Stimulated activated CD4-positive, alpha-beta T cell treated with anti-CD3 and anti-CD28 coated beads, Interleukin-1b, Interleukin-23, amount 100 ng/mL, for 4 hours (primary cell): ENCODE measurements at places on chromosomes 16 and 17.

- no peak for DNase-seq
These were observed 224.7 kb downstream of the ENGASE start for GRCh38 chr17:79299349-79299748.

DNA sequence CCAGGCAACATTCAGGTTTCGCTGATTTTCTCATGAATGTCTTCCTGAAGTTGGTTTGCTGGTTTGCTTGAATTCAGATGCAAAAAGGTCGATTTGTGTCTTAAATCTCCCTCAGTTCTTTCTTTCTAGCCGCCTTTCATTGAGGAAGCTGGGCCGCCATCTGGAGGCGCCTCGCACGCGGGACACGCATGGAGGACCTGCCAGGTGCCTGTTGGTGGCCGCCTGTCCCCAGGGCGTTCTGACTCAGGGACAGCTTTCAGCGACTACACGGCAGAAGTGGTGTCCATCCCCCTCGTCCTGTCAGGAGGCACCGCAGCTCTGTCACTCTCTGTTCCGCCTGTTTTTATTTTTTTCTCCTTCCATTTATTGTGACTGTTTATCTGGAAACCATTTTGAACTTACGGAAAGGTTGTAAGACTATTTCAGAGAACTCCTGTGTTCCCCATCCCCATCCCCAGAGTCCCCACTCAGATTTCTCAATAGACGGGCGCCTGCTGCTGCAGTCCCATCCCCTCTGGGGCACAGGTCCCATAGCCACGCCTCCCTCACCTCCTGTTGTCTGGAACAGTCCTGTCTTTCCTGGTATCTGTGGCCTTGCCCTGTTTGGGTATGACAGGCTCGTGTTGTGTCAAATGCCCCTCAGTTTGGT is 33.2 kb downstream of the COX4I1 start:
- no peak for DNase-seq

DNA sequence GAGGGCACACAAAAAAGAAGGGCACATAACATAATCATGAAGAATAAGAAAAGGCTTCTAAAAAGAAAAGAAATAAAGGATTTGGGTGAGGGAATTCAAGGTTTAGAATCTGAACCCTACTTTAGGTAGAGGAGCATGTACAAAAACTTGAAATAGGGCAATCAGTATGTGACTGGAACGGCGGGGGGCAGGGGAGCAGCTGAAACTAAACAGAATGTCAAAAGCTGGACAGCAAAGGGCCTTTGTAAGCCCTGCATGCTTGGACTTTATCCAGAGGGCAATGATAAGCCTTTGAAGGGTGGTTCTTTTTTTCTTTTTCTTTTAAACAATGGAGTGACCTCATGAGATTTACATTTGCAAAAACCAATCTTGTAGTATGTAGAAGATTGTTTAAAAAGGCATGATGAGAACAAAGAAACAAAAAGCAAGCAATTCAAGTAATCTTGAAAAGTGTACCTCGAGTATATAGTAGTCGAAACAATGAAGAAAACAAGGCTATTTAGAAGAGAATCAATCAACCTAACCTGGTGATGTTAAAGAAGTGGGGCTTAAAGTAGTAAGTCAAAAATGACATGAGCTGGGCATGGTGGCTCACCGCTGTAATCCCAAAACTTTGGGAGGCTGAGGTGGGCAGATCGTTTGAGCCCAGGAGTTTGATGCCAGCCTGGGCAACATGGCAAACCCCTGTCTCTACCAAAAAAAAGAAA is 46.7 kb upstream of the ANKFY1 start:
- DNase-seq, result no peak

DNA sequence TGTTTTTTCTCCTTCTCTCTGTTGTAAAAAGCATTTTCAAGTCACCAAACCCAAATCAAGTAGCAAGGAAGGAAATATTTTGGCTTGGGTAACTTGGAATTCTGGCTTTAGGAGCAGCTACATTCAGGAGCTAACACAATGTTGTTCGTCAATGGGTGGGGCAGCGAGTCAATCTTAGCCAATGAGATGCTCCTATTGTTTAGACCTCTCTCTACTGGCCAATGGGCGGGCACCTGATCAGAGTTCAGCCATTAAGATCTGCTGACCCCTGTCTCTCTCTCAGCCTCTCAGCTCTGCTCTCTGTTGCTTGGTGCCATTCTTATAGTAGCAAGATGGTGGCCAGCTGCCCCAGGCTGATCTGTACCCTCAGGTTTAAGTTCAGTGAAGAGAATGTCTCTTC is 83.2 kb downstream of the IRX3 start:
- DNase-seq, result no peak

- peak; percentile 32 for DNase-seq
These were observed 858 bp downstream of the MMD start for GRCh38 chr17:55420776-55421178.

DNA sequence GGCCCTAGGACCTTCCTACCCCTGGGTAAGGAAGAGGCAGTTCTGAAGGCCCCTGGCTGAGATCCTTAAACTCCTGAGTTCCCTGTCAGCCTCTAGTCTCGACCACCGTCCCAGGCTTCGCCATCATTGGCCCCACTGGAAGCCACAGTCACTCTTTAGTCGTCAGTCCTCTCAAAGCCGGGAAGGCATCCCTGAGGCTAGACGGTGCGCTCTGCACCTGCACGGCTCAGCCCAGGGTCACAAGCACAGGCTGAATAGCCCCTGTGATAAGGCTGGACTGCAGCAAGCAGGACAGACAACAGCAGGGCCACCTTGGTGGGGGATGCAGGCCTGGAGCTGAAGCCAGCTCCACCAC is 3.3 kb upstream of the HEXIM1 start:
- no peak for DNase-seq

- no peak for DNase-seq
These were observed 16.1 kb upstream of the GPRC5C start for GRCh38 chr17:74415608-74416396.

- DNase-seq, result no peak
These were observed 33.7 kb downstream of the MYO18A start for GRCh38 chr17:29146369-29146972.

DNA sequence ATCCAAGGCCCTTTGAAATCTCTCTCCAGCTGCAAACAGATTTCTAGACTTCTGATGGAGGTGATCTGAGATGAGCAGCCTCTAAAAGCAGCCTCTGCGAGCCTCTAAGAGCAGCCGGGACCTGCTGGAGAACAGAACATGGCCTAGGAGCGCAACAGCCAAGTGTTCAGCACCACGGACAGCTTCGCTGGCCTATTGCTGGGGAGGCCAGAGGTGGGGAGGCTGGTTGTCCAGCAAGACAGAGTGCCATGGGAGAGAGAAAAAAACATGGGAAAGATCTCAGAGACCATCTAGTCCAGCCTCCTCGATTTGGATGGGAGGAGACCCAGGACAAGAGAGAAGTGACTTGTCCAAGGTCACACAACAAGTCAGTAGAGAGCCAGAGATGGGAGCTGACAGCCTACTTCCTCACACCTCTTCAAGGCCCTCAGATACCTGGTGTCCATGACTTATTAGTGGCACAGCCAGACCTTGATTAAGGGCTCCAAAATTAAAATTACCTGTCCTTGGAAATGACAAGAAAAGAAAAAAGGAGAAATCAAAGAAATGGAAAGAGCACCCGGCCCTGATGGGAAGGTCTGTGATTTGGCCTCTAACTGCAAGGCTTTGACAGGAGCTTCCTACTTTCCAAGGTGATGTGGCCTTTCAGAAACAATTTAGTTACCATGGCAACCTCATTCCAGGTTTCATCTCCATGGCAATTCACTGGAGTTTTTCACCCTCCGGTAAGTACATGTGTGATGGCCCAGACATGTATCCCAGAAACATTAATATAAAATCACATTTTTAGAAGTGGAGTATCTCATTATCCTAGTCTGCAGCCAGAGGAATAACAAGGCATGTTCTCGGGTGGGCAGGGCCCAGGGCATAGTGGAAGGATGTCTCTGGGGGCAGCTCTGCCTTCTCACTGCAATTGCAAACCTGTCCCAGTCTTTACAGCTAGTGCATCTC is 14.5 kb downstream of the RPRML start:
- no peak for DNase-seq

GRCh38 chr17:35028531-35029262 is 34.8 kb downstream of the RFFL start:
- DNase-seq, result no peak

- no peak for DNase-seq
These were observed 14.8 kb downstream of the TLE7 start for GRCh38 chr16:71426880-71427615.

- DNase-seq, result no peak
These were observed 95.6 kb upstream of the HLF start for GRCh38 chr17:55168958-55169687.

- DNase-seq, result no peak
These were observed 650 bp downstream of the ATP6V0A1 start for GRCh38 chr17:42459256-42459800.

DNA sequence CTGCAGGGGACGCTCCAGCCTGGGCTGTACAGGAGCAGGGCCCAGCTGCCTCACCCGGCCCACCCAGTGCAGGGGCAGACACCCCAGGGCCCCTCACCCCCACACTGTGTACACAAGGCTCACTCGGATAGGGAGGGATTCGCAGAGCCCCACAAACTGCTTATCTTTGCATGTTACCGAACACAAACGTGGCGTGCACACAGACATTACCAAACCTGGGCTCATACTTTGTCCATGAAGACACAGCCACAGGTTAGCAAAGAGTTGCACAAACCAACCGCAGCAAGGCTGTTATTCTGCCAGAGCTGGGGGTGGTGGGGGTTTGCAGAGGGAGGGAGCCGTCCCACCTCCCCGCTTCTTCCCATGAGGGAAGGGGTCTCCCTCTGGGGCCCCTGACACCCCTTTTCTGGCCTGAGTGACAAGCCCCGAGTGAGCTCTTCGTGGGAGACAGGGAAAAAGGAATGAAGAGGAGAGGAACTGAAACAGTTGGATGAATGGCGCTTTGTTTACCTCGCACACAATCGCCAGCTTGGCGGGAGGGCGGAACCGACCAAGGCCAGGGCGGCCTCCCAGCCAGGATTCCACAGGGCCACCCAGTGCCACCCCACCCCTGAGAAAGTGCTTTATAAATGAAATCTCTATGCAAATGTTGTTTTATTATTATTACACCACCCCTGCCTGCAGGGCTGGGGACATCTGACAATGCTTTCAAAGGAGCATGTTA is 434 bp upstream of the CPSF4L start:
- DNase-seq, result no peak

DNA sequence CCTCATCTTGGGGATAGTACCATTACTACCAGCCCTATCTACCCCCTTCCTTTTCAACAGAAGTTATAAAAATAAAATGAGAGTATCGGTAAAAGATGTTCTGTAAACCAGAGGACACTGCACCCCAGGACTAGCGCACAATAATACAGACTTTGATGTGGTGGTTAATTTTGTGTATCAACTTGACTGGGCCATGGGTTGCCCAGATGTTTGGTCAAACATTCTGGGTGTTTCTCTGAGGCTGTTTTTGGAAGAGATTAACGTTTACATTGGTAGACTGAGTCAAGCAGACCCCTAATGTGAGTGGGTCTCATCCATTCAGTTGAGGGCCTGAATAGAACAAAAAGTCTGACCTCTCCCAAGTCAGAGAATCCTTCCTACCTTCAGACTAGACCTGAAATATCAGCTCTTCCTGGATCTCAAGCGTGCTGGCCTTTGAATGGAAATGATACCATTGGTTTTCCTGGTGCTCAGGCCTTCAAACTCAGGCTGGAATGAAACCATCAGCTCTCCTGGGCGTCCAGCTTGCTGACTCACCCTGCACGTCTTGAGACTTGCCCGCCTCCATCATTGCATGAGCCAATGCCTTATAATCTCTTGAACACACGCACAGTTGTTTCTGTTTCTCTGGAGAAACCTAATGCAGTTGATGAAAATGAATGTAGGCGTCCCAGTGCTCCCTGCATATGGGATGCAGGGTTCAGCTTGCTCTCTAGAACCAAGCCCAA is 10.1 kb downstream of the MRM1 start:
- DNase-seq, result no peak

DNA sequence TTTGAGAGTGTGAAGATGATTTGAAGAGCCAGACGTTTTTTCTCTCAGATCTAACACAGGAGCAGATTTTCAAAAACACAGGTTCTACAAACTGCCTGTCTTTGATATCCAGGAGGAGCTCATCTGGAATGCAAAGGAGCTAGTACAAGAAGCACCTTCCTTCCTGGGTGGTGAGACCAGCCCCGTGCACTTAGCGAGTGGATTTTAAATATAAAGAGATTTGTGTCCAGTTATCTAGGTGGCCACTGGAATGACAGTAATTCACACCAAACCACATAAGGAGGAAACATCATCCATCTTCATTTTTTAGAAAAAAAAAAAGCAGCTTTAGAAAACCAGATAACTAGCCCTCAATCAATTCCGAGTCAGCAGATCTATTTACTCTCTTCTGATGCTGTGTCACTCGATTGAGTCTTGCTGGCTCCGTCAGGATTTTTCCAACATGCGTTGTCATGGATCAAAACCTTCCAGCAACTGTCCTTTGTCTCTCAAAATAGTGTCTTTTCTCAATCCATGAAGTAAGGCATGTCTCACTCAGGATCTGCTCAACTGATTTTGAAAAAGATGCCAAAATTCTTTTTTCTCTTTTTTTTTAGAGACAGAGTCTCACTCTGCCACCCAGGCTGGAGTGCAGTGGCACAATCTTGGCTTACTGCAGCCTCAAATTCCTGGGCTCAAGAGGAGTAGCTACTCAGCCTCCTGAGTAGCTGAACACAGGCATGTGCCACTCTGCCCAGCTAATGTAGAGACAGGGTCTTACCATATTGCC is 451.2 kb upstream of the PSMD7 start:
- DNase-seq, result no peak

- DNase-seq, result no peak
These were observed 59.6 kb downstream of the ANKFY1 start for GRCh38 chr17:4204190-4204589.

DNA sequence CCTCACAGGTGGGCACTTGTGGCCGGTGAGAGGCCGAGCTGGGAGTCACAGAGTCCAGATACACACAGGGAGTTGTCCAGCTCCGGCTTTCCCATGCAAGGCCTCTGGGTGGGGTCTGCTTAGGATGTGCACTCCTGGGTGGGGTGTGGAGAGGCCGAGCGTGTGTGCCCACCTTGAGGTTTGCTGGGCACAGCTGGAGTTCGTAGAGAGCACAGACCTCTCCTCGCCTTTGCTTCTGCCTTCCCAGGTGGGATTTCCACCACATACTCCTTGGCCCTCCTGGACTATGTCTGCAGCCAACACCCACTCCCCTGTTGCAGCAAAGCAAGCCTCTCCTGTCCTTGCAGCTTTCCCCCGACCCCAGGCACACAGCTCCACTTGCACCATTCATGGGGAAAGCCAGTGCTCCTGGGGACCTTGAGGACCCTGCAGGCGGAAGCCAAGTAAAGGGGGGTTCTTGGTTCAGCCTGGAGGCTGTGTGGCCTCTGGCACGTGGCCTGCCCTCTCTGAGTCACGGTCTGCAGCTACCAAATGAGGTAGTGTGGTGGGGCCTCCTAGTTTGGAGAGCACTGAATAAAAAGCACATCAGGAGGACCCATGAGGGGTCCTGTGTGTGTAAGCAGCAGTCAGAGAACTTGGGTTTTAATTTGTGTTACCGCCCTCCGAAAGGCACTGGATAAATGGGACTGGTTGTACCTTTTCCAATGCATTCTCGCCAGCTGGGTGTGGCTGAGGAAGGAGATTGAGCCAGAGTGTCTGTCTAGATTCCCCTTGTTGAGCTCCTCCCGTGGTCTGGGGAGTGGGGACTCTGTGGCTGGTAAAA is 31.5 kb downstream of the MPRIP start:
- DNase-seq, result no peak

GRCh38 chr17:66387392-66387981 is 85.1 kb downstream of the PRKCA start:
- no peak for DNase-seq

- DNase-seq, result no peak
These were observed 4.0 kb downstream of the ACBD4 start for GRCh38 chr17:45139533-45139920.
